ENCODE measurements at places on chromosomes 6 and 20.

DNA sequence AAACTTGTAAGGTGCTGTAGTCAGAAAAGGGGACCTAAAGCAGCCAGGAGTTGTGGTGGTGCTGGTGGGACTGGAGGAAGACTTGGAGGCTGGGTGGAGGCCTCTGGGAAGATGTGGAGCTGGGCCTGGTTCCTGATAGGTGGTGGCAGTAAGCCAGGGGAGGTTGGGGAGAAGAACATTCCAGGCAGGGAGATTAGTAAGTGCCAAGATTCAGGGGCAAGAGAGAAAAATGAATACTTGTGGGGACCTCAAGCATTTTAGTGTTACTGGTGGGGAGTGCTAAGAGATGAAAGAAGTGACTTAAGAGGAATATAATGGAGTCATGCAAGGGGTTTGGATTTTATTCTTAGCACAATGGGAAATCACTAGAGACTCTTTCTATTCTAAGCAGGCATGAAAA is 79.0 kb upstream of the B3GAT2 start:
- no peak for DNase-seq

DNA sequence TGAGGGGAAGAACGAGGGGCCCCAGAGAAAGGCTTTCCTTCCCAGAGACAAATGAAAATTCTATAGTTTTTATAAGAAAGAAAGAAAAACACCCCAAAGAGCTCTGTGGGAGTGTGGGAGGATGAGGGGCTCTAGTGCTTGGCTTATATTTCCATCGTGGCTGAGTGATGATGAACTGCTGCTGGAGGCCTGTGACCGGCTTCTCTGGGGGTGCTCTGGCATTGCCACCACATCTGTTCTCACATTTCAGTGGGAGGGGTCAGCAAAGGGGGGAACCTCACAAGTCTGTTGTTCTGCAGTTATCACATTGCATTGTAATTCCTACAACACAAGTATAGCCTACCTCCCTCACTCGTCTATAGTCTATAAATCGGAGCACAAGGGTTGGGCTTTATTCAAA is 67.6 kb upstream of the BACH2 start:
- no peak for DNase-seq

DNA sequence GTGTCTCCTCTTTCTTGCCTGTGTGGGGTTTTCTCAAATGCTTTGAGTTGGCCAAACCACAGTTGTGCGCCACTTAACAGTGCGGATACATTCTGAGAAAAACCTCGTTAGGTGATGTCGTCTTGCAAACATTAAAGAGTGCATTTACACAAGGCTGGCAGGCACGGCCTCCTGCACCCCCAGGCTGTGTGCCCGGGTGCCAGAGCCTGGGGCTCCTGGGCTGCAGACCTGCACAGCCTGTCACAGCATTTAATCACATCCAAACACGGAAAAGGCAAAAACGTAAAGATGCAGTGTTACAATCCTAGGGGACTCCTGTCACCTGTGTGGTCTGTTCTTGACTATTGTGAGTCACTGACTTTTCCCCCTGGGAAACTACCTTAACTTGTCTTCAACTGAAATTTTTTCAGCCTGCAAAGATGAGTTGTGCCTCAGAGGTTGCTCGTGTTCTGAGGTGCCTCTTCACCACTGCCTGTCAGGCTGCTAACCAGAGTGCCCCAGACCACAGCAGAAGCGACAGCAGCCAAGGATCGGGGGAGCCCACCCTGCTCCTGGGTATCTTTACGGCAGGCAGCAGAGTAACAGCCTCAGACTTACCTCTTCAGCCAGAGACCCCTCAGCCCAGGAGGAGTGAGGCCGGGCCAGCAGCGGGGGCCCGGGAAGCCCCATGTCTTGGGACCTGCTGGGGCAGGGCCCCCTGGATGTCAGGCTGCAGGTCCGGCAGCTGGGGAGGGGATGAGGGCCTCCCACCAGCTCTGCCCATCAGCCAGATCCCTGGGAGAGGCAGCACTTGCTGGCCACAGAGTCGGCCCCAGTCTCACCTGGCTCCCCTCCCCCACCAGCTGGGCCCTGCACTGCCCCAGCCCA is 683 bp upstream of the C20orf204 start:
- peak; percentile 90 for DNase-seq

GRCh38 chr6:146901940-146902816 is 302.0 kb upstream of the STXBP5 start:
- DNase-seq = no peak

DNA sequence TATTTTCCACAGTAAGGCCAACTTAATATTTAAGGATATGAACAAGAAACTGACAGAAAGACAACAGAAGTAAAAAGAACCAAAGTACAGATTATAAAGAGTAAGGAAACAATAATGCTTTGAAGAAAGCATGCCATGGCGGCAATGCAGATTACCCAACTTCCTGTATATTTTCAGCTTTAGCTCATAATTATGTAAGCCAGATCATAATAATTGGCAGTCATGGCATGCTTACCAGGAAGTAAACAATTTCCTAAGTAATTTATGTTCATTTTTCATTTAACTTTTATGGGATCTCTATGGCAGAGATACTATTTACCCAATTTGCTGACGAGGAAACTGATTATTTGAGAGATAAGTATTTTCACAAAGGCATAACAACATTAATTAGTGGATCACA is 988.7 kb downstream of the HACE1 start:
- no peak for DNase-seq

GRCh38 chr6:117409863-117410262 is 15.9 kb downstream of the ROS1 start:
- DNase-seq = no peak

DNA sequence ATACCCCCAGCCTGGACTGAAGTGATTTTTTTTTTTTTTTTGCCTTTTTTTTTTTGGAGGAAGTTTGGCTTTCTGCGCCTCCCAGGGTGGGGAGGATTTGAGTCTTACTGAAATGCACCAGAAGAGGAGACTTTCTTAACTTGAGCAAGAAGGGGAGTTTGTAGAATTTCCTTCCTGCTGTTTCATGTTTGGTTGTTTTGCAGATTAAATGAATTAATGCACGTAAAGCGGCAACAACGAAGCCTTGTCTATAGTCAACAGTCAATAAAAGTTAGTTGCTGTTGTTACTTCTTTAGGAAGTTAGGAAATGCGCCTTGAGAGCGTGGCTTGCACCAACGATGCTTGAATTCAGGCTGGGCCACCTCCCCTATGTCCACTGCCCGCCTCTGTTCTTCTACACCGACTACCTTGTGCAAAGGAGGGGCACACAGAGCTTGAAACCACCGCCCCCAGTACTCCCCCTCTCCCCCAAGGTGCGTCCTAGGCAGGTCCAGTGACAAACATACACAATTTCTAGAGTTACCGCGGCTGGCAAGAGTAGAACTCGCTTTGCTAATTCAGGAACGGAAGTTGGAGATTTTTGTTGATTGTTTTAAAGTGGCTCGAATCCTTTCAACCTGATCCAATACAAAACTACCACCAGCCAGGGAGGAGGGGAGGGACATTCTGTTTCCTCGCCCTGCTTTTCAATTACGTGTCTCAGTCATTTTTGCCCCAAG is 830 bp upstream of the CYP24A1 start:
- no peak for DNase-seq
